ENCODE measurements at places on chromosomes 4 and X.

- DNase-seq = no peak
Measured at GRCh38 chr4:48772556-48772955, 7.5 kb downstream of the FRYL start.

GRCh38 chr4:69970071-69970470 is 4.5 kb upstream of the CSN2 start:
- DNase-seq = no peak

DNA sequence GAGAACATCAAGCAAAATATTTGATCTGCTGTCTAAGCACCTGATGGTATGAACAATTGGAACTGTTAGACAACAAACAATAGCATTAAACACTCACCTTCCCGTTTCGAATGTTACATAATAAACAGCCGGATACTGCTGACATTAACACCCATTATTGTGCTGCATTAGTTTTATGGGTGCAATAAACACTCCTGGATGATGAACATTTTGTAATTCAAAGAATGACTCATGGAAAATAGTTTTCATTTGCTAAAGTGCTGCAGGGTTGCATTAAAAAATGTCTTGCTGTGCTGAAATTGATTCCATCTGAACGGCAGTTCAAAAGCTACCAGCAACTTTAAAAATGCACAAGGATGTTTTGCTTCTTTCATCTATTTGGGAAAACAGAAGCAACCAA is 100.8 kb upstream of the SORBS2 start:
- no peak for DNase-seq

DNA sequence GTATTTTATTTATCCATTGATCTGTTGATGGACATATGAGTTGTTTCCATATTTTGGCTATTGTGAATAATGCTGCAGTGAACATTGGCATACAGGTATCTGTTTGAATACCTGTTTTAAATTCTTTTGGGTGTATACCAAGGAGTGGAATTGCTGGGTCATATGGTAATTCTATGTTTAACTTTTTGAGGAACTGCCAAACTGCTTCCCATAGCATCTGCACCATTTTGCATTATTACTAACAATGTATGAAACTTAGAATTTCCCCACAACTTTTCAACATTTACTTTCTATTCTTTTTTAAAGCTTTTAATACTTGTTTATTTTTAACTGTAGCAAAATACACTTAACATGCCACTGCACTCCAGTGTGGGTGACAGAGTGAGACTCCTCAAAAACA is 57.0 kb upstream of the MSN start:
- no peak for DNase-seq
